IMR-90 (cell line): ENCODE measurements at places on chromosomes 3 and 15. TPM values are rescaled to one million over a fixed set of nuclear protein-coding genes. Genes with fewer than 3 reads are reported as not detected.

DNA sequence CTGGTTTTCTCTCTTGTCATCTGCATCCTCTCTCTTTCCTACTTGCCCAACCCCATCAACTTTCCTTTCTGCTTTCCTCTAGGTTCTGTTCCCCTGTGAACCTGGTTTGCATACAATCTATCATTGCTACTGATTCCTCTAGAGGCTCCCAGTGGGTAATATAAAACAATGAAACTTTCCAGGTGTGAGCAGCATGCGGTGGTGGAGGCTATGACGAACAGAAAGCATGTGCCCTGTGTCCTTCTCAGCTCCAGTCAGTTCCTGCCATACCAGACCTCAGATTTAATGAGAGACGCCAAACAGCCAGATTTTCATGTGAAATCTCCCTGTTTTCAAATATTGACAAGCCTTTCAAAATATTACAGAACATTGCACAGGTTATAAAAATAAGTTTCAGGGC, 3.5 kb upstream of the ACAP2 start:
- DNase-seq, result no peak

DNA sequence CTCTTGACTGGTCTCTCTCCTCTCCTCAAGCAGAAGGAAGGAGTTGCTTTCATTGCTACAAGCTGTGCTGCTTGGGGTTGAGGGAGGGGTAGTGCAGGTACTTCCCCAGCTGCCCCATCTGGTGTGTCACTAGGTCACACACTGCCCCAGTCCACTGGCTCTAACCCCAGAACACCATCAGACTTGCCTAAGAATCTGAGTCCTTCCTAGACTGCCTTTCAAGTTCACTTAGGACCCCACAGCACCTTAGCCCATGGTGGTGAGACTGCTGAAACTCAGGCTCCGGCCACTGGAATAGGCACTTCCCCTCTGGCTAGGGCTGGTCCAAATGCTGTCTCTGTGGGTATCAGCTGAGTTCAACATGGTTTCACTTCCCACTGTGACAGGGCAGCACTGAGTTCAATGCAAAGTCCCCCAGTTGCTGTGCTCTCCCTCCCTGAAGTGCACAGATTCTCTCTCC, 279.7 kb upstream of the GOLGA6L4 start:
- no peak for DNase-seq

The THSD4 gene
- total RNA-seq, result 25.5 and 31.1 TPM in 2 replicates

The CPLX3 gene
- not detected in 2 replicates for total RNA-seq
